Fibroblast of skin of right biceps (primary cell): ENCODE measurements at places on chromosomes 3 and 15.

DNA sequence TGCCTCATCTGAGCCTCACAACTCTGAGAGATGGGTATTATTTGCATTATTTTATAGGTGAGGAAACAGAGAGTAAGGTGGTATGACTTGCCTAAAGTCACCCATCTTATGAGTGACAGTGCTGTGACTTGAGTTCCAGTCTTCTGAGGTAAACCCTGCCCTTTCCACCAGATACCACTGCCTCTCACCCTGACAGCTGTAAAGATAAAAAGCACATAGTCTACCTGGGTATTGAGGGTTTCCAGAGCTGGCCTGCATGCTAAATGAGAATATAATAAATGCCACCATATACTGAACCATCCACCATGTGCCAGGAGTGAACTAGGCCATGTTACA is 25.6 kb downstream of the RASGRP1 start:
- no peak for DNase-seq

GRCh38 chr3:16550305-16550675 is 36.8 kb upstream of the RFTN1 start:
- DNase-seq = no peak

GRCh38 chr15:96716075-96716474 is 385.6 kb downstream of the NR2F2 start:
- DNase-seq = no peak

DNA sequence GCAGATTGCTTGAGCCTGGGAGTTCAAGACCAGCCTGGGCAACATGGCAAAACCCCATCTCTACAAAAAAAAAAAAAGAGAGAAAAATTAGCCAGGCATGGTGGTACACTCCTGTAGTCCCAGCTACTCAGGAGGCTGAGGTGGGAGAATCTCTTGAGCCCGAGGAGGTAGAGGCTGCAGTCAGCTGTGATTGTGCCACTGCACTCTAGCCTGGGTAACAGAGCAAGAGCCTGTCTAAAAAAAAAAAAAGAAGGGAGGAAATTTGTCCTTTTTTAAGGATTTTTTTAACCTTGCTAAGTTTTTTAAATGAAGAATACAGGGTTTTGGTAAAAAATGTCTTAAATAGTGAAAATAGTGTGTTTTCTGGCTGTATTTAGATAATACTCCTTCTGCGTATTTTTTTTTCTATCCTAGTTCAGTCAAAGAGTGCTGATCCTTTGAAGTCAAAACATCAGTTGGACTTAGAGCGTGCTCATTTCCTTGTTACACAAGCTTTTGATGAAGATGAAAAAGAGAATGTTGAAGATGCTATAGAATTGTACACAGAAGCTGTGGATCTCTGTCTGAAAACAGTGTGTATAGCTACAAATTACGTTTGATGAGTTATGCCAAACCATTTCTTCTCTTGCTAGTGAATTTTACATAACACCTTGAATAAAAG is 11.1 kb downstream of the CAPN7 start:
- no peak for DNase-seq

DNA sequence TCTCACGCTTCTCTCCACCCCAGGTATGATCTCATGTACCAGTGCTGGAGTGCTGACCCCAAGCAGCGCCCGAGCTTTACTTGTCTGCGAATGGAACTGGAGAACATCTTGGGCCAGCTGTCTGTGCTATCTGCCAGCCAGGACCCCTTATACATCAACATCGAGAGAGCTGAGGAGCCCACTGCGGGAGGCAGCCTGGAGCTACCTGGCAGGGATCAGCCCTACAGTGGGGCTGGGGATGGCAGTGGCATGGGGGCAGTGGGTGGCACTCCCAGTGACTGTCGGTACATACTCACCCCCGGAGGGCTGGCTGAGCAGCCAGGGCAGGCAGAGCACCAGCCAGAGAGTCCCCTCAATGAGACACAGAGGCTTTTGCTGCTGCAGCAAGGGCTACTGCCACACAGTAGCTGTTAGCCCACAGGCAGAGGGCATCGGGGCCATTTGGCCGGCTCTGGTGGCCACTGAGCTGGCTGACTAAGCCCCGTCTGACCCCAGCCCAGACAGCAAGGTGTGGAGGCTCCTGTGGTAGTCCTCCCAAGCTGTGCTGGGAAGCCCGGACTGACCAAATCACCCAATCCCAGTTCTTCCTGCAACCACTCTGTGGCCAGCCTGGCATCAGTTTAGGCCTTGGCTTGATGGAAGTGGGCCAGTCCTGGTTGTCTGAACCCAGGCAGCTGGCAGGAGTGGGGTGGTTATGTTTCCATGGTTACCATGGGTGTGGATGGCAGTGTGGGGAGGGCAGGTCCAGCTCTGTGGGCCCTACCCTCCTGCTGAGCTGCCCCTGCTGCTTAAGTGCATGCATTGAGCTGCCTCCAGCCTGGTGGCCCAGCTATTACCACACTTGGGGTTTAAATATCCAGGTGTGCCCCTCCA is 19.1 kb downstream of the TYRO3 start:
- DNase-seq = no peak

GRCh38 chr3:144375088-144375487 is 403.5 kb downstream of the DIPK2A start:
- no peak for DNase-seq

- no peak for DNase-seq
Measured at GRCh38 chr15:67554580-67554979, 12.1 kb downstream of the MAP2K5 start.

GRCh38 chr3:51082363-51082762 is 302.7 kb upstream of the MANF start:
- DNase-seq = no peak

GRCh38 chr3:128408693-128409623 is 57.7 kb downstream of the DNAJB8 start:
- no peak for DNase-seq

- no peak for DNase-seq
Measured at GRCh38 chr3:22288756-22289155, 537.7 kb upstream of the ZNF385D start.

DNA sequence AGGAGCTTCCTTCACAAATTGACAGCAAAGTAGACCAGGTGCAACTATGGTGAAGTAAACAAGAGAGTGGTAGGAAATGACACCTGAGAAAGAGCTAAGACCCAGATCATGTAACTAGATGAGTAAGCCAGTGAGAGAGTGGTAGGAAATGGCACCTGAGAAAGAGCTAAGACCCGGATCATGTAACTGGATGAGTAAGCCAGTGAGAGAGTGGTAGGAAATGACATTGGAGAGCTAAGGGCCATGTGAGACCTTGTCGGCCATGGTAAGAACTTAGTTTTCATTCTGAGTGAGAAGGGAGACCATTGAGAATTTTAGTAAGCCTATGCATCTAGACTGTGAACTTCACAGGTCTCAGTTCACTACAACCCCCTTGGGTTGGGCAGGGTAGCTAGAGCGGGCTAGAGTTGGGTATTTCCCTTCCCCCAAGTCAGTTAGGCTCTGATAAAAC is 5.4 kb upstream of the SENP7 start:
- no peak for DNase-seq

DNA sequence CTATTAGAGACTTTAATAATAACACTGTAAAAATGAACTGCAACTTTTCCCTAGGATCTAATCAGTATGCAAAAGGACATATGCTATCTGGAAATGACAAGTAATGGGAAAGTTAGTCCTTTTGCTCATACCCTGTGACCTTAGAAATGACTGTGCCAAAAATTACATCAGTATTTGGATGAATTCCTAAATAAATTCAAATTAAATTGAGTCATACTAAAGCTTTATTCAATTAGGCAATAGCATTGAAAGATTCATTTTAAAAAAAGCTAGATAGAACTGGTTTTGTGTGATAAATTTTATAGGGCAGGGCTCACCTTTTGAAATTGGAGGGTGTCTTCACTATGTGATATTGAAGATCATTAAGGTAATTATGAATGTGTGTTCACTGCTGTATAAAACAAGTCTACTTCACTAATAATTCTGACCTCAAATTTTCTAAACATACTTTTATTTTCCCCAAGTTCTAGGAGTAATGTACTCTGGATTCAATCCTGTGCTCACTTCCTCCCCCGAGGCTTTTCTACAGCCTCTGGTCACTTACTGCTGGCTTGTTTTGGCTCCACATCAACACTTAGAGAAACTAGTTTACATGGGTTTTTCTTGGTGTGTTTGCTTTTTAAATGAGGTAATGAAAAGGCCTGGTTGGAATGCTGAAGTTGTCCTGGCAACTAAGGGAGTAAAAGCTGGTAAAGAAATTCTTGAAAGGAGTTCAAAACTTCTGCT is 44.4 kb upstream of the SPTSSB start:
- DNase-seq = peak; percentile 76
